ENCODE measurements at places on chromosomes 16 and 17.

- peak; percentile 59 for DNase-seq
Observed at GRCh38 chr16:89561884-89562599, 1.6 kb downstream of the RPL13 start.

GRCh38 chr17:57234061-57234738, 22.1 kb upstream of the MSI2 start:
- no peak for DNase-seq

DNA sequence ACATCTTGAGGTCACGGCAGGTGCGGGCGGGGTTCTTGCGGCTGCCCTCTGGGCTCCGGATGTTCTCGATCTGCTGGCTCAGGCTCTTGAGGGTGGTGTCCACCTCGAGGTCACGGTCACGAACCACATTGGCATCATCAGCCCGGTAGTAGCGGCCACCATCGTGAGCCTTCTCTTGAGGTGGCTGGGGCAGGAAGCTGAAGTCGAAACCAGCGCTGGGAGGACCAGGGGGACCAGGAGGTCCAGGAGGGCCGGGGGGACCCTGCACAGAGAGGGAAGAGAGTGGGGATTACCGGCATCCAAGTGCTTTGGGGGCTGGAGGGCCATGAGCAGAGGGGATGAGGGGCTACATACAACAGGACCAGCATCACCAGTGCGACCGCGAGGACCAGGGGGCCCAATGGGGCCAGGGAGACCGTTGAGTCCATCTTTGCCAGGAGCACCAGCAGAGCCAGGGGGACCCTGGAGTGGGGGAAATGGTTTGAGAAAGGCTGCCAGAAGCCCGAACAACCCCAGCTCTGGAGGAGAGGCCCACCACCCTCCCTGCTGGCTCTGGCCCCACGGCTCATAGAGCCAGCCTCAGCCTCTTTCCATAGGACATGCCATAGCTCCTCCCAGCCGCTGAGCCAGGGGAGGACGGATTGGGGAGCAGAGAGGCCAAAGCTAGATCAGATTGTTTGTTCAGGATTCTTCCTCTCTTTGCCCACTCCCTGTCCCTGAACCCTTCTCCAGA, 14.6 kb downstream of the COL1A1 start:
- peak; percentile 39 for DNase-seq

DNA sequence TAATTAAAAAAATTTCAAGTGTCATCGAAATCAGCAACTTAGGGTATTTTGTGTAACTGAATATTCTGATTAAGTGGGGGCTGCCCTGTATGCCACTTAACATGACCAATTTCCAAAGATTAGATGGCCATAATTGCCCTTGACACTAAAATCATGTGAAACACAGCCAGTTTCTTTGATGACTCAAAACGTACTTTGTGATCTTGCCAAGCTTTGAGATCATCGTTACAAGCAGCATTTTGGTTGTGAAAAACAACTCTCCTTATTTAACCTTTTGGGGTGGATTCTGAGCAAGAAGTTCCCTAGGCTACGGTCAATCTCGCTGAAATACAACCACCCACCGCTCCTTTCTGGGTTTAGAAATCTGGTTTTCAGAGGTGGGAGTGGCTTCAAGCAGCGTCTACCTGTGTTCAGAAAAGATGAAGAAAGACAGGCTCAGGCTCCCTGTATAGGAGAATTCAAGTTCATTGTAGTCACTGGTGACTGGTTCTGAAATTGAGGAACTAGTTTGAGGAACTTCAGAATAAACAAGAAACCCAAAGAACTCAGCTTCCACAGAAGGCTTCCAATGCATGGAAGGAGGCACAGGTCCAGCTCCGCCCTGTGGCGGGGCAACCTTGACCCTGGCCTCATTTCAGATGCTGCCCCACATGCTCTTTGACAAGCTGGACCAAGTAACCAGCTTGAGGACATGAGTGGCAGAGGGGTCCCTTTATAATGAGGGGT, 9.4 kb downstream of the MAP3K14 start:
- DNase-seq = peak; percentile 62

- DNase-seq = peak; percentile 87
Observed at GRCh38 chr17:74864866-74865395, 5.2 kb upstream of the GRIN2C start.

GRCh38 chr16:56716761-56717160, 13.2 kb upstream of the NUP93 start:
- no peak for DNase-seq

Measured in mucosa of descending colon (tissue), 3 donors.